ENCODE measurements at places on chromosomes 5 and 9.

GRCh38 chr9:133269537-133270362 lies 5.3 kb downstream of the ABO start:
- DNase-seq = no peak

GRCh38 chr5:150224483-150225027 lies 34.7 kb downstream of the SLC6A7 start:
- no peak for DNase-seq

GRCh38 chr9:68895741-68896478 lies 118.0 kb downstream of the PRKACG start:
- no peak for DNase-seq

GRCh38 chr5:116381201-116381600 lies 193.4 kb downstream of the SEMA6A start:
- no peak for DNase-seq

DNA sequence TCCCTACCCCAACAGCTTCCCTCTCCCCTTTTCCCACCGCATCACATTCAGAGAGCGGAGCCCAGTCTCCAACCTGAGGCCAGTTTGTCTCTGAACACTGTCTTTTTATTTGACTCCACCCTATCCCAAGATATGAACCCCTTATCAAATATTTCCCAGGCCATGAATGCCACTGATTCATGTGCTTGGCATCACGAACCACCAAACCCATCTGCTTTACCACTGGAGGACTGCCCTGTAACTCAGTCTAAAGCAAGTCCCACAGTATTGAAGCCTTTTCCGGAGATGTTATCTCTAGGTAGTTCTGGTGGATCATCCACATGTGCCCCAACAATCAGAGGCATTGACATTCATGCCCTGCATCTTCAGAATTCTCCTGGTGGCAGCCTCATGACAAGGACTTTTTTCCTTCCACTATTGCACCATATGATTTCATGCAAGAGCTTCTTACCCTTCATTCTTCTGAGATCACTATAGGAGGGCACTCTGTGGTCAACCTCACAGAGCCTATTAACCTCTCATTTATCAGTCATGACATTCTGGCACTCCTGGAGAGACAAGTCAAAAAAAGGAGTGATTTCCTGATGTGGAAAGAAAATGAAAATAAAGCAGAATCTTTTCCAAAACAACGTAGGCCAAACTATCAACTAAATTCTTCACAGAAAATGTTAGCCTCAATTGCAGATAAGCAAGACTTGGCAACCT lies 12.3 kb upstream of the SPATA31D4 start:
- DNase-seq = no peak

DNA sequence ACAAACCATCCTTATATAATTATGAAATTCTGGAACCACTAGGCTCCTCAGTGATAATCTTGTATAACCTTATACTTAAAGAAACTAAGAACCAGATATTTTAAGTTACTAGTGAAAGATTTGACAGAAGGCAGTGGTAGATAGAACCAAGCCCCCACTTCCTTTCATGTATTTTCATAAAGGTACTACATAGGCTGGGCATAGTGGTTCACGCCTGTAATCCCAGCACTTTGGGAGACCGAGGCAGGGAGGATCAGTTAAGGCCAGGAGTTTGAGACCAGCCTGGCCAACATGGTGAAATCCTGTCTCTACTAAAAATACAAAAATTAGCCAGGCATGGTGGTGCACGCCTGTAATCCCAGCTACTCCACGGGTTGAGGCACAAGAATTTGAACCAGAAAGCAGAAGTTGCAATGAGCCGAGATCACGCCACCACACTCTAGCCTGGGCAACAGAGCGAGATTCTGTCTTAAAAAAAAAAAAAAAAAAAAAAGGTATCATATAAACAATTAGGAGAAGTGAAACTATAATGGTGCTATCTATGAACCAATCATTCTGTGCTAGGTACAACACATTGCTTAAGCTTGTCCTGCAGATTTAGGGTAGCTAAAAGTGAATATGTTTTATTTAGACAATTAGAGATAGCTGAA lies 27.9 kb upstream of the DTWD2 start:
- DNase-seq = no peak
